Amygdala (tissue), 56 donors: ENCODE measurements at places on chromosomes 6 and 20.

- DNase-seq: no peak
Observed at GRCh38 chr6:42505385-42505718, 53.6 kb upstream of the TRERF1 start.

- DNase-seq: no peak
Observed at GRCh38 chr6:22682979-22683378, 113.6 kb downstream of the HDGFL1 start.

- no peak for DNase-seq
Observed at GRCh38 chr6:98825600-98826230, 8.7 kb upstream of the POU3F2 start.

DNA sequence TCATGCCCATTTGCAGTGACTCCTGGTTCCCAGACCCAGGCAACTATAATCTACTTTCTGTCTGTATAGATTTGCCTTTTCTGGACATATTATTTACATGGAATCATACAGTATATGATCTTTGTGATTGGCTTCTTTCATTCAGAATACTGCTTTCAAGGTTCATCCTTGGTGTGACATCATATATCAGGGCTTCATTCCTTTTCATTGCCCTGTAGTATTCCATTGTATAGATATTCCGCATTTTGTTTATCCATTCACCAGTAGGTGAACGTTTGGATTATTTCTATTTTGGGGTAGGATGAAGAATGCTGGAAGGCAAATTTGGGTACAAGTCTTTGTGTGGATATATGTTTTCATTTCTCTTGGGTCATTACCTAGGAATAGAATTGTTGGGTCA, 36.1 kb downstream of the PPP1R16B start:
- DNase-seq: no peak

DNA sequence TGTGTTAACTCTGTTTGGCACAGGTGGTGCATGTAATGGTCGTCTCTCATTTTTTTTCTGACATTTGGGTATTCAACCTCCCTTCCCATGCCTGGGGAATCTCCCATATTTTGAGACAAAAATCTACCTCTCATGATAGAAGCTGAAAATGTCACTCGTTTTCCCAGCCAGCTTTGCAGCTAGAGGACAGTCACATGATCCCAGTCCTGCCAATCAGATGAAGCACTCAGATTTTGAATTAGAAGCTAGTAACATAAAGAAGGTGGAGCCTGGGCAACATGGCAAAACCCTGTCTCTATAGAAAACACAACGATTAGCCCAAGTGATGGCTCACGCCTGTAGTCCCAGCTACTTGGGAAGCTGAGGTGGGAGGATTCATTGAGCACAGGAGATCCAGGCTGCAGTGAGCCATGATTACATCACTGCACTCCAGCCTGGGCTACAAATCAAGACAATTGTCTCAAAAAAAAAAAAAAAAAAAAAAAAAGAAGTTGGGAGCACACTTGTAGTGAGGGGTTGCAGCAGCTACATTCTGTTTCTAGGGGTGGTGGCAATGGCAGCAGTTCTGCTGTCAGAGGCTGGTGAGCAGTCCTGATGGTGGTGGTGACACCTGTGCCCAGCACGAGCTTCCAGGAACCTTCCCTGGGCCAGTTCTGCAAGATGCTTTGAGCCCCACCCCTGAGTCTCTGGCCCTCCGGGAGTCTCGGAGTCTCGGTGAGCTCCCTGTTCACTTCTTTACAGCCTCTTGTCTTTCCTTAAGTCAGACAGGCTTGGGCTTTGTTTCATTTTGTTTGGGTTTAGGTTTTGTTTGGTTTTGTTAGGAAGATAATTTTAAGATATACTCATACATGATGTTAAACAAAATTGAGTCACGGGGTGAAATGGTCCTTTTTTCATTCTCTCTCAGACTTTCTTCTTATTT, 94.1 kb upstream of the KCNG1 start:
- DNase-seq: no peak
